IMR-90 (cell line): ENCODE measurements at places on chromosomes 5 and 9.

- DNase-seq, result no peak
Measured at GRCh38 chr5:125150041-125150669, 403.7 kb upstream of the ZNF608 start.

DNA sequence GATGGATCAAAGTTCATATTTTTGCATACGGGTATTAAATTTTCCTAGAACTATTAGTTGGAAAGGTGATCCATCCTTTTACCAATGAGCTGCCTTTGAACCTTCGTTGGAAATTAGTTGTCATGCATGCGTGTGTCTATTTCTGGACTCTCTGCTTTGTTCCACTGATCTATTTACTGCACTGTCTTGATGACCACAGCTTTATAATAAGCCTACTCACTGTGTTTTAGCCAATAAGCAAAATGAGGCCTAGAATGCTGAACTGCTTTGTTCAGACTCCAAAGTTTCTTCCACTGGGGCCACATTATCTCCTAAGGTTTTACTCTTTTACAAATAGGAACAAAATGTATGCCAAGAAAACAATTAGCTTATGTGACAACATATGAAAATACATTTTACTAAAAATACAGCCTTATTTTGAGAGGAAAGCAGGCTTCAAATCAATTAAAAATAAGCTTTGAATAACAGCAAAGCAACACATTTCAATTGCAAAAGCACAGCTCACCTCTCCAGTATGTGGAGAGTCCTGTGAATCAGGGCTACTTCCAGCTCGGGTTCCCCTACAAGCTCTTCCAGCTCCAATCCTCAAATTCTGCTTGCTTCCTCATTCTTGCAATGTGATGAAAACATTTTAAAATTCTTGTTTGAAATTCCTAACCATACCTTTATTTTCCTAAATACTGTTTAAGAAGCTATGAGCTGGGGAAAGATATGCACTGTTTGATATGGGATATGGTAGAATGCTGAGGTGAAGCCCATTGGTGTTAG lies 72.0 kb downstream of the RETREG1 start:
- peak; percentile 34 for DNase-seq

DNA sequence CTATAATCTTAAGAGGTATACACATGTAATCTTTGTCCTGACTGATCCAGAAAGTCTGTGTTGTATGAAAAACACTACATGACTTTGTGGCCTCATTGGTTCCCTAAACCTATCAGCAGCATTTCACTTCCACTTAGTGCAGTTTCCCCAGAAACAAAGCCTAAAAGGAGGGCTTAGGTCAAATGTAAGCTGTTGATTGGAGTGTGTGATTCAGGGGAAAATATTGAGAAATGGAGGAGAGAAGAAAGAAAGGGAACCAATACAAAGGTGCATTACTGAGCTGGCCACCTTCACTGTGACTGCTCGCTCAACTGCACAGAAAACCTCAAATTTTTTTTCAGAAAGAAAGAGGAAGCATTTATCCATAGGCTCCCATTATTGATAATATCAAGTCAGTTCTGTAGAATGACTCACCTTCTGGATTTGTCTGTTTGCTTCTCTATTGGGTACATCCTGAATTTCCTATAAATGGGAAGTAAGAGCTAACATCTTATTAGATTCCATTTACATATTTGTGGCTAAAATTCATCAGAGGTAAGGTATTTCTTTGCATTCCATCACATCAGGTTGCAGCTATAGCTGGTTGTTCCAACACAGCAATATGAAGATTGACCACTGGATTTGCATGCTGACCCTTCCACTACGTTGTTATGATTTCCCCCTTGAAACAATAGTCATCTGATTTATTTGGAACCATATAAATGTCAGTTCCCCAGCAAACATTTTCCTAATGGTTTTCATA lies 10.3 kb upstream of the FST start:
- peak; percentile 79 for DNase-seq

DNA sequence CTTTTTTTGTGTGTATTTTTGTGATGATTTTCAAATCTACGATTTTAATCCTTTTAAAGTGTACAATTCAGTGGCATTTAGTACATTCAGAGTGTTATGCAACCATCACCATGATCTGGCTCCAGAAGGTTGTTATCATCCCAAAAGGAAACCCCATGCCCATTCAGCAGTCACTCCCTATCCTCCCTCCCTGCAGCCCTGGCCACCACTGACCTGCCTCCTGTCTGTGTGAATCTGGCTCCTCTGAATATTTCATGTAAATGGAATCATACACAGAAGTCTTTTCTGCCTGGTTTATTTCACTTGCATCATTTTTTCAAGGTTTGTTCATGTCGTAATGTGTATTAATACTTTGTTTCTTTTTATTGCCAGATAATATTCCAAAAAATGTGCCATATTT lies 32.5 kb downstream of the HABP4 start:
- no peak for DNase-seq
